T-helper 17 cell (primary cell): ENCODE measurements at places on chromosomes 6 and 20. TPM values are rescaled to one million over a fixed set of nuclear protein-coding genes. Genes with fewer than 3 reads are reported as not detected.

DNA sequence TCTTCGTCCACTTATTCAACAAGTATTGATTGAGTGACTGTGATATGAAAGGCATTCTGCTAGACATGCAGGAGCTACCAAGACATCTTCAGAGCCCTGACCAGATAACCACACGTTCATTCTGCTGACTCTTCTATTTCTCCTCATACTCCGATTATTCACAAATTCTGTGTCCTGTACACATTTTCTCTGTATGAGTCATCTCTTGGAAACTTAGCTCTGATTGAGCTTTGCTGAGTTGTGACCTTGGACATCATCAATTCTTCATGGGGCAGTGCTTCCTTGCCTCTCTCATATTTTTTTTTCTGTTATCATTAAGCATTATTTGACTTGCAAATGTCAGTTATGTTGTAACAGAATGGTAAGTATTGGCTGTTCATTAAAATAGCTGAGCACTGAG lies 351.6 kb upstream of the CNR1 start:
- no peak for DNase-seq

GRCh38 chr6:101066481-101066880 lies 185.4 kb upstream of the ASCC3 start:
- no peak for DNase-seq

DNA sequence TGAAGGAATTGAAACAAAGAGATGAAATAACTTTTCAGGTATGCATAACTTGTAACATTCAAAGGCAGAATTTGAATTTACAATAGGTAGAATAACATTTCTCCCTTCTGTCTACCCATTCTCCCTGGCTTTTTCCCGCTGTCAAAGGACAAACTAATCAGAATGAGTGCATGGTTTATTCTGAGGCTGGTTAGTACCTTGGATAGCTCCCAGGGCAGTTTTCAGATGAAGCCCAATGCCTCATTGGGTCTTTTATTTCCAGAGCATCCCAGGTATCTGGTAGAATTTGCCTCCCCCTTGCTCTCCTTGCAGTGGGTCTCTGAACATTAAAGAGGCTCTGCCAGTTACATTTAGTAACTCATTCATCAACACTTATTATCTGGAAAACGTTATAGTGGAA lies 665.5 kb downstream of the BCKDHB start:
- no peak for DNase-seq

DNA sequence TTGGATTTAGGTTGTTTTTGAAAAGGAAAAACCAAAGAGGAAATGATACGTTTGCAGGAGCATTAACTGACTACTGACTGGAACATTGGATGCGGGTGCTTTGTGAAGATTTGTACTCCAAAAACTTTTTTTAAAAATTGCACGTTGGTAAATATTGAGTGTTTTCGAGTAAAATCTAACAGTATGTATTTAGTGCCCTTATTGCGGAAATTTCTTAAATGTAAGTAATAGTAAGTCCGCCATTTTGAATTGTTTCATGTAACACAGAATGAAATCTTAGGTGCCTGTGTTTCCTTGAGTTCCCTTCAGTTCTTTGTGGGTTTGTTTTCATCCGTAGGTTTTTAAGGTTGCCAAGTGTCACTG lies 15.2 kb upstream of the LIN28B start:
- DNase-seq: no peak

GRCh38 chr20:24956001-24956841 lies 7.2 kb downstream of the CST7 start:
- DNase-seq: no peak

B4GALT5 gene
- total RNA-seq: 17.3 TPM
